ENCODE measurements at places on chromosomes 1 and 21.

GRCh38 chr1:1223891-1224290, 7.9 kb downstream of the SDF4 start:
- DNase-seq, result no peak

- DNase-seq, result no peak
Observed at GRCh38 chr1:186079084-186079684, 295.9 kb downstream of the TPR start.

GRCh38 chr21:38140207-38140903, 116.4 kb upstream of the KCNJ15 start:
- DNase-seq, result peak; percentile 56

GRCh38 chr21:45451771-45452182, 46.8 kb downstream of the COL18A1 start:
- DNase-seq, result no peak

DNA sequence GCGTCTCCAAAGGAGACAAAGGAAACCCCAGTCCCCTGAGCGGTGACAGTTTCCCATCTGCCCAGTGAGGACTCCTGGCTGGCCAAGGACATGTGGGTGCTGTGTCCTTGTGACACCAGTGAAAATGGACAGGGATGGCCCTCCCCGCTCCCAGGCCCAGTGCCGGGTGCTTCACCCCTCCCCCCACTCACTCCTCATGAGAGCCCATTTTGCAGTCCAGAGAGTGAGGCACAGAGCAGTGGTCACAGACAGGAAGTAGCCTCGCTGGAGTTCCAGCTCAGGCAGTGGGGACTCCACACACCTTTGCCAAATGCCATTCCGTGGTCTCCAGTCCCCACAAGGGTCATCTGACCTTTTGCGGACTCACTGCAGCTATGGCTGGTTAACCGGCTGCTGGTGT, 642.9 kb downstream of the PTPRU start:
- no peak for DNase-seq

Data from MG63 (cell line).